ENCODE measurements at places on chromosomes 12 and 14. TPM values are rescaled to one million over a fixed set of nuclear protein-coding genes. Genes with fewer than 3 reads are reported as not detected.

GRCh38 chr14:54396183-54396492, 669 bp upstream of the CDKN3 start:
- no peak for DNase-seq

DNA sequence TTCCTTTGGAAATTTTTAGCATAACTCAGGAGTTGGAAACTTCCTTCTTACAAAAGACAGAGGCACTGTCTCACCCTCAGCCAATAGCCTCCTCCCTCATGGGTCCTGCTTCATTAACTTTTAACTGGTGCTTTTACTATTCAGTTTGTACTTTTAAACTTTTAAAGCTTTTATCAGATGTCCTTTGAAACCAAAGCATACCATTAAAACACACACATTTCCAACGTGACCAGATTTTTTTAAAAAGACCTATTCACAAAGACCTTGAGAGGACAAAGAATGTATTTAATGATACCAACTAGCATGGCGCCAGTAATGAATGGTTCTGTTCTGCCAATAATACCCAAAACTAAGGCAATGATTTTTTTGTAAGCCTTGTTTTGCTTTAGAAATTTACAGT, 173.6 kb upstream of the EEA1 start:
- DNase-seq = no peak

- DNase-seq = no peak
Measured at GRCh38 chr14:74531467-74531866, 37.9 kb downstream of the ISCA2 start.

- DNase-seq = no peak
Measured at GRCh38 chr12:61504396-61505080, 755.7 kb upstream of the USP15 start.

The PLCZ1 gene
- total RNA-seq = not detected

The CLEC7A gene
- total RNA-seq = 2.4 TPM

The KRT71 gene
- not detected for total RNA-seq

The KRT73 gene
- 0.27 TPM for total RNA-seq

The KLRC1 gene
- not detected for total RNA-seq

The GLT8D2 gene
- total RNA-seq = not detected

Measured in hematopoietic multipotent progenitor cell (in vitro differentiated cells).